Activated CD8-positive, alpha-beta memory T cell treated with anti-CD3 and anti-CD28 coated beads for 48 hours (primary cell): ENCODE measurements at places on chromosomes 5 and 9.

DNA sequence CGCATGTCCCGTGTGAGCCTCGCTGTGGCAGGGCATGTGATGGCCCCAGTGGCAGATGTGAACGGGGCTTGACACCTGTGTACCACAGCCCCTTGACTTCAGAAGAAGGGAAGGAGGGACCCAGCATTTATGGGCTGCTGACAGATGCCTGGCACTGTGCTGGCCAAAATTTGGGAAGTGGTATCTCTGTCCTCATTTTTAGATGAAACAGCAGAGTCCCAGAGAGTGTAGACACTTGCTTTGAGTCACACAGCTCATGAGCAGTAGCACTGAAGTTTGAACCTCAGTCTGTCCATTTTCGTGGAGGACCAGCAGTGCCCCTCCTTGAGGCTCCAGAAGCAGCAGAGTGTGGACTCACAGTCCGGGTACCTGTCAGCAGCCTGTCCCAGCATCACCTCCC, 16.5 kb downstream of the NEK6 start:
- no peak for DNase-seq

DNA sequence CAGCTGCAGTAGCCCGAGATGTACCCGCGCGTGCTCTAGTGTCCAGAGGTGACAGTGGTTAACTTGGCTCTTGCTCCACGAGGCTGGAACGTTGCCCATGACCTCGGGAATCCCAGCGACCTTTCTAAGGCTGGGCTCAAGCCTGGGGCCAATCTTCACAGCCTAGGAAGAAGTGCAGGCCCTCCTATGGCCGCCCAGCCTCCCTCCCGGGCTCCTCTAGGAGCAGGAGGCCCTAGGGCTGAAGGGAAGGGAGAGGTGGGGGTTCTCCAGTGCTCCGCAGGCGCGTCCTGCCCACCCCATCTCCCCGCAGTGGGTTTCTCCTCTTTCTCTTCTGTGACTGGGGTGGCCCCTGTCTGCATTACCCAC, 13.3 kb downstream of the NR2F1 start:
- DNase-seq, result no peak

GRCh38 chr5:145293716-145294115, 541.4 kb downstream of the PRELID2 start:
- DNase-seq, result no peak

- no peak for DNase-seq
These were observed 251.3 kb upstream of the DAP start for GRCh38 chr5:11012295-11012694.

- DNase-seq, result no peak
These were observed 122.6 kb downstream of the SAXO1 start for GRCh38 chr9:18910435-18910834.

GRCh38 chr5:11324521-11325289, 563.7 kb upstream of the DAP start:
- no peak for DNase-seq

- DNase-seq, result no peak
These were observed 8.4 kb upstream of the CERCAM start for GRCh38 chr9:128412120-128412790.

GRCh38 chr5:164671640-164672039, 1166.2 kb downstream of the MAT2B start:
- DNase-seq, result no peak
